ENCODE measurements at places on chromosomes 4 and X.

DNA sequence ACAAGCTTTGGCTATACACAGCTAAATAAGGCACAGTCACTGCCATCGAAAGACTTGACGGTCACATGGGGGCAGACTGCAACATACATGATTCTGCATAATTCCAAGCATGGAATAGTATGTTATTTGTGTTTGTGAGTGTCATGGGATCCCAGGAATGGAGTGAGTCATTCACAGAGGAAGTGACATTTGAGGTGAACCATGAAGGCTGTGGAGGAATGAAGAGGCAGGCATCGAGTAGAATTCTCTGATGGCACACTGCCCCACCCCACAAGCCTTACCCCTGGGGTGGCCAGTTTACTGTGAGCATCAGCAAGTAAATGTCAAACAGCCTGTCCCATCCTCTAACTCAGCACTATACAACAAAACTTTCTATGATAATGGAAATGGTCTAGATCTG is 619.7 kb downstream of the MID1IP1 start:
- H3K27me3 ChIP-seq = no peaks in the 10 kb centered on the region
- no peaks in the 10 kb centered on the region for H3K36me3 ChIP-seq
- no peak overlapping the region for H3K27ac ChIP-seq

- no peak overlapping the region for H3K27ac ChIP-seq
- no peaks in the 10 kb centered on the region for H3K36me3 ChIP-seq
- no peak for DNase-seq
- H3K4me3 ChIP-seq = no peak overlapping the region
Observed at GRCh38 chr4:141410839-141411238, 190.1 kb downstream of the ZNF330 start.

GRCh38 chr4:83830138-83830888 is 294.4 kb downstream of the GPAT3 start:
- H3K36me3 ChIP-seq = no peaks in the 10 kb centered on the region
- no peaks in the 10 kb centered on the region for H3K4me1 ChIP-seq
- H3K4me3 ChIP-seq = no peak overlapping the region
- no peaks in the 10 kb centered on the region for H3K27me3 ChIP-seq
- DNase-seq = no peak
- no peak overlapping the region for H3K27ac ChIP-seq

GRCh38 chr4:152849350-152849749 is 69.6 kb downstream of the ARFIP1 start:
- no peak overlapping the region for H3K4me3 ChIP-seq
- H3K4me1 ChIP-seq = peaks cover 6% of the 10 kb centered on the region
- no peak overlapping the region for H3K27ac ChIP-seq
- no peaks in the 10 kb centered on the region for H3K36me3 ChIP-seq
- DNase-seq = no peak

DNA sequence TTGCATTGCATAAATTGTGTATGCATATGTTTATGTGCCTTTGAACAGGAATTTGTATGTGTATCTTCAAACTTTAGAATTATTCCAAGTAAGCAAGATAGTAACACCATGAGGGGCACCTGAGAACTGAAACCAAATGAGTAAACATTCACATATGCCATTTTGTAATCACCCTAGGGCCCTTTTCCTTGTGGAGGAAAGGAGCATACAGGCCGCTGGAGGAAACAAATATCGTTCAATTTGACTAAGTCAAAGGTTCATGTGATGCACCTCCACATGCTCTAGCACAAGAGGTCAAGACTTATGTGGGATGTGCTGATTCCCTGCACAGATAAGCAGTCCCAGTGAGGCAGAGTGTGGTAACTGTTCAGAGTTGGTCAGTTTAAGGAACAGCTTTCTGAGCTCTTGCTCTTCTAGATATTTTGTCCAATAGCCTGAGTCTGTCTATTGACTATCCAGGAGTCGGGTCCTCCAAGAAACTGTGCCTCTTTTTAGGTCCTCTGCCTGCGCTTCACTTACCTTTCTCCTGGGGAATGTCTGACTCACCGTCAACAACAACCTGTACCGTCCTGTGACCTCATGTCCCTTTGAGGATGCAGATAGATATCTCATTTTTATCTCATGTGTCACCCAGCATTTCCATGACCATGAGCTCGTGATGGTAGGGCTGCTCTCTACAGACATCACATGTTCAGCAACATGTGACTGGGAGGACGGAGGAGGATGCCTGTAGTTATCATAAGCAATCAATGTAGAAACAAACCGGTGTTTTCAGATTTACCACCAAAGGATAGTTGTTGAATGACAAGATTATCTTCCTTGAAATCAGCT is 196.9 kb downstream of the NWD2 start:
- peak overlapping the region; percentile 92 for H3K27ac ChIP-seq
- DNase-seq = peak; percentile 98
- no peak overlapping the region for H3K4me3 ChIP-seq
- H3K27me3 ChIP-seq = no peaks in the 10 kb centered on the region
- H3K4me1 ChIP-seq = peaks cover 28% of the 10 kb centered on the region

- DNase-seq = no peak
- H3K27ac ChIP-seq = no peak overlapping the region
- no peaks in the 10 kb centered on the region for H3K27me3 ChIP-seq
- H3K4me1 ChIP-seq = no peaks in the 10 kb centered on the region
Observed at GRCh38 chr4:164701665-164702064, 52.3 kb upstream of the SMIM31 start.

- H3K4me3 ChIP-seq = no peak overlapping the region
- H3K4me1 ChIP-seq = no peaks in the 10 kb centered on the region
- H3K36me3 ChIP-seq = no peaks in the 10 kb centered on the region
Observed at GRCh38 chr4:181488926-181489325, 754.3 kb upstream of the TENM3 start.

DNA sequence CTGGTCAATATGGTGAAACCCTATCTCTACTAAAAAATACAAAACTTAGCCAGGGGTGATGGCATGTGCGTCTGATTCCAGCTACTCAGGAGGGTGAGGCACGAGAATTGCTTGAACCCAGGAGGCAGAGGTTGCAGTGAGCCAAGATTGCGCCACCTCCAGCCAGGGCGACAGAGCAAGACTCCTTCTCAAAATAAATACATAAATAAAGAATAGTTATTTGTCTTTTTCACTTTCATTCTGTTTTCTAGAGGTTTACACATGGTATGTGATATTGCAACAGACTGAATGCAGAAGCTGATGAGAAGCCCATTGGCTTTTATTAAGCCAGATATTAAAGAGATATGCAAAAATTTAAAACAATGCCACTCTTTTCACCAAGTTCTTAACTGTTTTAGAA is 8.2 kb downstream of the KLHL15 start:
- no peaks in the 10 kb centered on the region for H3K27me3 ChIP-seq
- no peaks in the 10 kb centered on the region for H3K36me3 ChIP-seq
- no peak overlapping the region for H3K4me3 ChIP-seq
- no peaks in the 10 kb centered on the region for H3K4me1 ChIP-seq
- DNase-seq = no peak
- H3K27ac ChIP-seq = no peak overlapping the region

- no peak overlapping the region for H3K4me3 ChIP-seq
- no peak for DNase-seq
- H3K36me3 ChIP-seq = peaks cover 5% of the 10 kb centered on the region
- H3K4me1 ChIP-seq = no peaks in the 10 kb centered on the region
- no peaks in the 10 kb centered on the region for H3K27me3 ChIP-seq
Observed at GRCh38 chr4:41949531-41949930, 14.3 kb downstream of the TMEM33 start.

- peak; percentile 11 for DNase-seq
- no peak overlapping the region for H3K27ac ChIP-seq
- H3K36me3 ChIP-seq = no peaks in the 10 kb centered on the region
- H3K27me3 ChIP-seq = no peaks in the 10 kb centered on the region
Observed at GRCh38 chr4:157918036-157918832, 254.6 kb downstream of the GASK1B start.

GRCh38 chrX:99820197-99820596 is 589.9 kb downstream of the PCDH19 start:
- H3K27ac ChIP-seq = no peak overlapping the region
- no peaks in the 10 kb centered on the region for H3K36me3 ChIP-seq
- H3K4me1 ChIP-seq = no peaks in the 10 kb centered on the region

DNA sequence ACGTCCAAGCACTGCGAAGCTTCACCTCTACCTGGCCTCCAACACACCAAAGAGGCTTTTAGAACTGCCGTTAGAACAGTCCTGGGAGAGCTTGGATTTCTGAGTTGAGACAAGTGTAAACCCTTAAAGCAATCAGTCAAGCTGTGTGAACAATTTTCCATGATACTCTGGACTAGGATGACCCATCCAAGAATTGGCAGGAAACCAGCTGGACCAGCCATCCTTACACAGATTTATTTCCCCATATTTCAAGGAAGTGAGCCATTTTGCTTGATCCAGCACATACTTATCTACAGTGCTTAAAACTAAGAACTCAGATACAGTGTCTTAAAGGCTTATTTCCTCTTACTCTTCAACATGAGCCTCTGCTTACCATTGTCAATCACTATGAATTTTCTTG is 340.7 kb upstream of the HS3ST1 start:
- no peaks in the 10 kb centered on the region for H3K36me3 ChIP-seq
- no peak overlapping the region for H3K4me3 ChIP-seq
- no peaks in the 10 kb centered on the region for H3K4me1 ChIP-seq

DNA sequence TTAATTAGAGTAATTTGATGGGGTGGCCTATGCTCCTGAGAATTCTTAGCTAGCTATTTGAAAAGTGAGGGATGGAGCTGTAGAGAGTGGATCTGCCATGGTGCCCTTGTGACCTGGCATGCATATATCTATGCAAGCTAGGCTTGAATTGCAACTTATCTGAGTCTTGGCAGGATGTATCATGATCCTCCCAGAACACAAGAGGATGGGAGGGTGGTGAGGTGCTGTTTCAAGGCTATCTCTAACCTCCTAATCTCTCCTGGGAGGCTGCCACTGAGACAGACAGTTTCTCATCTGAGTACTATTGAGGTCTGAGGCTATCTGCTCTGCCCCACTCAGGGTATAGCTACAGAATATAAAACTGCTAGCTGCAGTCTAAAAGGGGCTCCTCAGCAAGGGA is 56.6 kb downstream of the BRCC3 start:
- peaks cover 3% of the 10 kb centered on the region for H3K36me3 ChIP-seq
- DNase-seq = no peak
- no peak overlapping the region for H3K4me3 ChIP-seq
- H3K27me3 ChIP-seq = no peaks in the 10 kb centered on the region

DNA sequence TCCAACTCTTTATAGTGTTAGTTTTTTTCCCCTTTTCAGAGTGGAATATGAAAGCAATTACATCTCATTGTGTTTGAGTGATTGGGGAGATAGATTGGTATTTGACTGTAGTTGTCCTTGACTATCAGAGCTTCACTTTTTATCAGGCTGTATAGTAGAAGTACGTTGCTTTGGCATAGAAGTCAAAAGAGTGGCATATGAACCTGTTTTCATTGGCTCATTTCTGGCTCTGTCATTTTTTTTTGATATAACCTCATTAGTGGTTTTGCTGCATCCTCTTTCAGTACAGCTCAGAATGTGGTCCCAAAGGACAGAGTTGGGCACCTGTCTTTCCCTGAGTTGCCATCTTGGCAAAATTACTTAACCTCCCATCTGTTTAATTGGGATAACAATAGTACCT is 1.4 kb downstream of the TMA16 start:
- H3K4me3 ChIP-seq = no peak overlapping the region
- no peaks in the 10 kb centered on the region for H3K27me3 ChIP-seq
- H3K36me3 ChIP-seq = no peaks in the 10 kb centered on the region
- no peak overlapping the region for H3K27ac ChIP-seq
- no peaks in the 10 kb centered on the region for H3K4me1 ChIP-seq

GRCh38 chrX:110675886-110676285 is 119.7 kb downstream of the CHRDL1 start:
- no peaks in the 10 kb centered on the region for H3K36me3 ChIP-seq
- DNase-seq = no peak
- no peaks in the 10 kb centered on the region for H3K4me1 ChIP-seq
- H3K27ac ChIP-seq = no peak overlapping the region
- no peak overlapping the region for H3K4me3 ChIP-seq
- H3K27me3 ChIP-seq = no peaks in the 10 kb centered on the region

GRCh38 chr4:88528861-88529260 is 5.3 kb upstream of the PYURF start:
- DNase-seq = no peak
- H3K36me3 ChIP-seq = no peaks in the 10 kb centered on the region
- no peaks in the 10 kb centered on the region for H3K27me3 ChIP-seq
- H3K4me1 ChIP-seq = no peaks in the 10 kb centered on the region

GRCh38 chr4:100295792-100296191 is 105.5 kb upstream of the DDIT4L start:
- DNase-seq = peak; percentile 91
- no peaks in the 10 kb centered on the region for H3K4me1 ChIP-seq
- no peaks in the 10 kb centered on the region for H3K36me3 ChIP-seq
- no peaks in the 10 kb centered on the region for H3K27me3 ChIP-seq
- H3K4me3 ChIP-seq = no peak overlapping the region

GRCh38 chrX:15301924-15302323 is 13.5 kb downstream of the ASB11 start:
- no peaks in the 10 kb centered on the region for H3K36me3 ChIP-seq
- no peak overlapping the region for H3K27ac ChIP-seq
- no peak overlapping the region for H3K4me3 ChIP-seq
- peak; percentile 39 for DNase-seq
- no peaks in the 10 kb centered on the region for H3K27me3 ChIP-seq
- no peaks in the 10 kb centered on the region for H3K4me1 ChIP-seq

- no peak overlapping the region for H3K27ac ChIP-seq
- peaks cover 35% of the 10 kb centered on the region for H3K36me3 ChIP-seq
- no peaks in the 10 kb centered on the region for H3K27me3 ChIP-seq
- DNase-seq = no peak
- no peak overlapping the region for H3K4me3 ChIP-seq
Observed at GRCh38 chrX:13763489-13763888, 28.9 kb downstream of the OFD1 start.

- H3K4me1 ChIP-seq = no peaks in the 10 kb centered on the region
- DNase-seq = peak; percentile 40
- H3K4me3 ChIP-seq = no peak overlapping the region
- no peaks in the 10 kb centered on the region for H3K27me3 ChIP-seq
- H3K27ac ChIP-seq = no peak overlapping the region
Observed at GRCh38 chr4:122716825-122717448, 15.6 kb upstream of the BBS12 start.

GRCh38 chr4:3304831-3305609 is 12.2 kb downstream of the RGS12 start:
- H3K27me3 ChIP-seq = no peaks in the 10 kb centered on the region
- no peak overlapping the region for H3K4me3 ChIP-seq
- no peaks in the 10 kb centered on the region for H3K36me3 ChIP-seq
- no peaks in the 10 kb centered on the region for H3K4me1 ChIP-seq
- DNase-seq = no peak

DNA sequence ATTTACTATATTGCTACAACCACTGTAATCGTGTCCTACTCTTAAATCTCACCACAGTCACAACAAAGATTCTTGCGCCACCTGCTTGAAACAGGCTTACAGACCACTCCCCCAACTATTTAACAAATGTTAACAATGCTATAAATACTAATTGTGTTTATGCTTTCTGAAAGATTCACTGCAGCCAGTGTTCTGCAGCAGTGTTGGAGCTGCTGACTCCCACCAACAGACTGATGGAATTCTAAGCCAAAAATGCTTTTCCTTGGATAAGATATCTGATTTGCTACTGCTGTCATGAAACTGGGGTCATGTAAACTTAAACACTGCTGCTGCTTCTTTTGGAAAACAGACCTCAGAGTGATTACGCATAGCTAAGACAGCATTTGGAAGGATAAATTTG is 244.2 kb upstream of the MAB21L2 start:
- H3K36me3 ChIP-seq = no peaks in the 10 kb centered on the region
- no peaks in the 10 kb centered on the region for H3K27me3 ChIP-seq
- no peak overlapping the region for H3K4me3 ChIP-seq
- H3K27ac ChIP-seq = peak overlapping the region; percentile 11
